Fibroblast of skin of abdomen (primary cell): ENCODE measurements at places on chromosomes 3 and 15.

DNA sequence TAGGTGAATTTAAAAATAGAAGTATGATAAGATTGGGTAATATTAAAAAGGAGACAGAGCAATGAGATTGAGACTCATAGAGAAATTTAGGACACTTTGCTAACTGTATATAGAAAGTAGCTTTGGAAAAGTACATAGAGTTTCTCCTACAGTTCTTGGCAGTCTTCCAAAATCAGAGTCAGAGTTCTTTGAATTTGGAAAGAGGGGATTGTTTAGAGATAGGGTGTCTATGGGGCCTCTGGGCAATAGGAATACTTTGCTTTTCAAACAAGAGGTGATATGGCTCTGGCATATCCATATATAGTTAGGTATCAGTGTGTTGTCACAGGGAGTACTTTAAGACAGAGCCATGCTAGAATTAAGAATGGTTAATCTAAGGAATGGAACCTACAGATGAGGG lies 477.1 kb upstream of the KCNMB2 start:
- DNase-seq: no peak

- no peak for DNase-seq
These were observed 132.6 kb downstream of the PLD1 start for GRCh38 chr3:171677706-171678105.

- DNase-seq: no peak
These were observed 271.7 kb upstream of the GBE1 start for GRCh38 chr3:82033186-82033585.

DNA sequence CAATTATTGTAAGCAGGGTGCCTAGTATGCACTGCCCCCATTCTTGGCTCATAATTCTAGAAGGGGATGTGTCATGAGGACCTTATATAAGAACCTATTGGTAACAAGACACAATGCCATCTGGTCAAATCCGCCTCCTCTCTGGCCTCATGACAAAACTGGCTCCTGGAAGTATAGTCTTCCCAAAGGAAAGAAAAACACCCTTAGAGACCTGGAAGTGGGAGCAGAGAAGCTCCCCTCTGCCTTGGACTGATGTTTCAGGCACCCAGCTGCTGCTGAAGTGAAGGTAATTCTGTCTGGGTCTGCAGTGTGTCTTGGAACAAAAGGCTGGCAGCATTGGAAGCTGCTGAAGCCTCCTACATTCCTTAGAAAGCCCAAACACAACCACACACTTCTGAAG lies 107.2 kb upstream of the CLSTN2 start:
- no peak for DNase-seq

GRCh38 chr15:43285609-43286037 lies 18.9 kb upstream of the TGM5 start:
- DNase-seq: peak; percentile 59

- DNase-seq: peak; percentile 73
These were observed 483.6 kb downstream of the ERC2 start for GRCh38 chr3:55984626-55985025.

- no peak for DNase-seq
These were observed 116.5 kb downstream of the CMSS1 start for GRCh38 chr3:99933971-99934750.

DNA sequence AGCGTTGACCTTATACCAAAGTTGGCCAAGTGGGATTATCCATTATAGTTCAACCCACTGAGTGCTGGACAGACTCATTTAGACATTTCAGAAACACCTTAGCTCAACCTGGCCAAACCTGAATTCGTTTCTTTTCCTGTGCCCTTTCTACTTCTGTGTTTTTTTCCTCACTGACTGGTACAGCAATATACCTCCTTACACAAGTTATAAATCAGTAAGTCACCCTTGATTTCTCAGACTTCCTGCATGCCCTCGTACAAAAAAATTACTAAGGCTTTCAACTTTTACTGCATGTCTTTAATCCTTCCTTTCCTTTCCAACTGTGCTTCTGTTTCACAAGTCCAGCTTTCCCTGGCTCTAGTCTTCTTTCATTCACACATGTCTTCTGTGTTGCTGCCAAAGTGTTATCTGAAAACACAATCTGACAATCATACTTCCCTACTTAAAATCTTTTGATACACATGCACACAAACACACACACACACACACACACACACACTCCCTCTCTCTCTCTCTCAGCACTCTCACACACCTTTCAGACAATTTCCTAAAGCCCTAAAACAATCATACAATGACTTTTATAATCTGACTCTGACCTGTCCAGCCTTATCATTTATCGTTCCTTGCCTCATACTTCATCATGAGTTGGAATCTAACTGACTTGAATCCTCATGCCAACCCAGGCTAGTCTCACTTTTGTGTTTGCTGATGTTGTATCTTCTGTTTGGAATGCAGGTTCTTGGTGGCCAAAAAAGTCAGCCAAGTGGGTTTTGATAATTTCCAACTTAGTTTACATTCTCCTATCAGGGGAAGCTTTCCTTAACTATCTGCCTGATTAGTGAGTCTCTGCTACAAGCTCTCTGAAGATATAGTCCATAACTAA lies 436.4 kb downstream of the NAALADL2 start:
- DNase-seq: no peak

GRCh38 chr3:125192190-125193035 lies 20.1 kb downstream of the SLC12A8 start:
- DNase-seq: no peak

DNA sequence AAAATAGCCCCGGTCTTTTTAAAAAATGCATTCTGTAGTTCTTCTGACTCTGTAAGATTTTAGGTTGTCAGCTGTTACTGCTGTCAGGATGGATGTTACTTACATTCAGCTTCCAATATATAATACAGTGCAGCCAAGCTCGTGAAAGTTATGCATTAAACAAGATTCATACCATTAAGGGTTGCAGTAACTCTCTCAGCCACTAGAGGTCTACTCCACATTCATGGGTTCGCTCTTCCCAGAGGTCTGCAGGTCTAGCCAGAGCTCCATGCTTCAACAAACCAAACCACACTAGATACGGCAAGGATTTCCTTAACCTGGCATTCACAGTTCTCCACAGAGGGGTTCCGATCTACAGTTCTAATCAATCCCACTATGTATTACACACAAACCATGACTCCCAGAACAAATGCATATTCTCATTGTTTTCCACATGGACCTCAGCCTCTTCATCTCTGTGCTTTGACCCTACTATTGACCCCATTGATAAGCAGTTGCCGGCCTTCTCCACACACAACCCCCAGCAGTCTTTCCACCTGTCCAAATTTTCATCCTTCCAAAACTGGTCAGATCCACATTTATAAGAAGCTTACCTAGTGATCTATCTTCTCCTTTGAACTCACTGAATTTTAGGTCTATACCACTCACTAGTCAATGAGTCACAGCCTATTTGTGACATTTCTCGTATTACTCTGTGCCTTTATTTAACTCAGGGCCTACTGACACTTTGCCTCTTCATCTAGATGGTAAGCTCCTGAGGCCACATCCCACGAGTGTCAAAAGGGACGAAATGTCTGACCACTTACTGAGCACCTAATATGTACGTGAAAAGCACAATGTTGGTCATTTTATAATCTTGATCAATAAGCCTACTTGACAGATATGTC lies 33.7 kb downstream of the RORA start:
- peak; percentile 46 for DNase-seq

- DNase-seq: peak; percentile 46
These were observed 97.3 kb downstream of the ISL2 start for GRCh38 chr15:76433798-76434400.

- DNase-seq: no peak
These were observed 5.2 kb upstream of the RLBP1 start for GRCh38 chr15:89226359-89227221.

GRCh38 chr3:126147932-126148683 lies 32.3 kb downstream of the ALDH1L1 start:
- DNase-seq: no peak

DNA sequence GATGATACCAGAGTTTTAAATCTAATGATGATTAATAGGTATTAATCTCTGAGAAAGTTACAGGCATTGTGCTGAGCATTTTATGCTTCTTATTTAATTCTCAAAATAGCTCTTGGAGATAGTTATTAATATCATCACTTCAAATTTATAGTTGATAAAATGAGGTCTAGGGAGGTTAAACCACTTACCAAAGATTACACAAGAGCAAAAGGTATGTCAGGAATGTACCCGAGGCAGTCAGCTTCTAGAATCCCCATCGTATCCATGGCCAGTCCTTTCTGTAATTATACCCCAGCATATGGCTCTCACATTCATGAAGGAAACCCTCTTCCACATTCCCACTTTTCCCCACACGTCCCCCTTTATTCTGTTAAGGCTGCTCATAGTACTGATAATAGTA lies 421.3 kb downstream of the PYDC2 start:
- DNase-seq: peak; percentile 83

- no peak for DNase-seq
These were observed 9.3 kb downstream of the HHLA2 start for GRCh38 chr3:108305484-108306172.

GRCh38 chr15:40070166-40070557 lies 31.2 kb upstream of the SRP14 start:
- DNase-seq: no peak

GRCh38 chr3:137970914-137971831 lies 38.8 kb upstream of the CLDN18 start:
- peak; percentile 49 for DNase-seq

GRCh38 chr3:107680698-107681097 lies 157.9 kb downstream of the BBX start:
- peak; percentile 63 for DNase-seq

DNA sequence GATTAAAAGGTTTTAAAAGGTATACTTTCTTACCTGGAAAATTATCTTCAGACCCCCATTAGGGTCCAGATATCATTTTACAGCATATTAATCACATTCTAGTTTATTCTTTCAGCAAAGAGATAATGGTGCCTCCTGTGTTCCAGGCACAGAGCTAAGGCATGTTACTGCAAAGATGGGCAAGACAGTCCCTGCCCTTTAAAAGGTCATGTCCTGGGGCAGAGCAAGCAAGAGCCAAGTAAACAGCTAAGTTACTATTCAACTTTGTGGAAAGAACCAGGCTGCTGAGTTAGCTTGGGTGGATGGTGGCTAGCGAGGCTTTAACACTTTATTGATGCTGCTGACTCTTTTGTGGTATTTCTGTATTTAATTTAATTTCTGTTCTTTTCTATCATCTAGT lies 75.0 kb downstream of the LRRC28 start:
- DNase-seq: no peak

DNA sequence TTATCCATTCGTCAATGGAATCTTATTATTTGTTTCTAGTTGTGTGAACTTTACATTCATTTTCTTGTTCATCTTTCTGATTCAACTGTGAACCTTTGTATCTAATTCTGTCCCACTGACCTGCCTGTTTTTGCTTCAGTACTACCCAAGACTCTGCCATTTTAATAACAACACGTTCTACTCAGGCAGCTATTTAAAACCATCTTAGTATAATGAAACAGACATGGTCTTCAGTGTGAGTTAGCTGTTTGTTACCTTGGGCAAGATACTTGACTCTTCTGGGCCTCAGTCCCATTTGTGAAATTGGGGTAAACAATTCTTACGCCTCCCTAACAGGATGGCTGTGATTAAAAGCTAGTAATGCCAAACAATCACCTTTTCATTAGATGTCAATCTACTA lies 1.6 kb downstream of the BTBD1 start:
- no peak for DNase-seq

DNA sequence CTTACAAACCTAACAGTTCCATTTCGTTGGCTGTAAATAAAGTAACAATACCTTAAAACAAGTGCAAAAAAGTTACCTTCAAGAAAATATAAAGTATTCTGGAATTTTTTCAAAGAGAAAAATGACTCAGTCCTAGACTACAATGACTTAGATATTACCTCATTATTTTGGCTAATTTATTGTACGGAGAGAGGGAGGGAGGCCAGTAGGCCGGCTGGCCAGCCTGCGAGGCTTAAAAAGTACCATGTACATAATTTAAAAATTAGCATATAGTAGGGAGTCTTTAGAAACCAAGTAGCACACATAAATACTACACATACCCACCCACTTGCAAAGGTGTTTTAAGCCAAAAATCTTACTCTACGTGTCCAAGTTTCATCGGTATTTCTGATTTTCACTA lies 41.9 kb upstream of the MAP4 start:
- DNase-seq: no peak

- no peak for DNase-seq
These were observed 455.0 kb upstream of the THBS1 start for GRCh38 chr15:39125904-39126303.

GRCh38 chr15:77361456-77361855 lies 58.4 kb downstream of the PEAK1 start:
- DNase-seq: no peak
